ENCODE measurements at places on chromosomes 3 and 15.

GRCh38 chr3:179147873-179148615, at the start of gene PIK3CA:
TSS of gene PIK3CA (plus strand) at chr3:179148357. CDS start at chr3:179198826, 50,469 bp downstream.
- peak within 1 kb of the TSS; percentile 96 for H3K4me3 ChIP-seq
- H3K4me1 ChIP-seq: peaks cover 37% of the 10 kb centered on the region
- H3K36me3 ChIP-seq: no peaks in the 10 kb centered on the region
- H3K27me3 ChIP-seq: no peaks in the 10 kb centered on the region

DNA sequence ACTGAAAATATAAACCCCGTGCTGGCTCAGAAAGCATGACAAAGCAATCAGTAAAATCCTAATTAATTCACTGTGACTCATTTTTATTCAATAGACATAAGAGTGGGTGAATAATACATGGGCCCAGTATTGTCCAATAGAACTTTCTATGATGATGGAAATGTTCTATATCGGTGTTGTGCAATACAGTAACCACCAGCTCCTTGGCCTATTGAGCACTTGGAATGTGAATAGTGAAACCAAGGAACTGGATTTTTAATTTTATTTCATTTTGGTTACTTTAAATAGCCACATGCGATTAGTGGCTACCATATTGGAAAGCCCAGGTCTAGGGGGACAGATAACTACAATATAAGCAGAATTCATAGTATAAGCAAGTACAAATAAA, 69.8 kb upstream of the PPP2R3A start:
- no peaks in the 10 kb centered on the region for H3K36me3 ChIP-seq
- DNase-seq: no peak
- H3K4me1 ChIP-seq: no peaks in the 10 kb centered on the region
- H3K27ac ChIP-seq: no peak overlapping the region

- no peak overlapping the region for H3K4me3 ChIP-seq
- H3K4me1 ChIP-seq: peaks cover 6% of the 10 kb centered on the region
- H3K36me3 ChIP-seq: no peaks in the 10 kb centered on the region
- no peaks in the 10 kb centered on the region for H3K27me3 ChIP-seq
Measured at GRCh38 chr15:51889486-51889885, 60.0 kb downstream of the TMOD3 start.

GRCh38 chr15:88813960-88814359, 10.7 kb downstream of the ACAN start:
- H3K4me1 ChIP-seq: no peaks in the 10 kb centered on the region
- no peaks in the 10 kb centered on the region for H3K36me3 ChIP-seq
- no peaks in the 10 kb centered on the region for H3K27me3 ChIP-seq

GRCh38 chr3:125105116-125105515, 49.3 kb upstream of the HEG1 start:
- no peaks in the 10 kb centered on the region for H3K27me3 ChIP-seq
- no peak overlapping the region for H3K4me3 ChIP-seq
- H3K4me1 ChIP-seq: no peaks in the 10 kb centered on the region
- DNase-seq: no peak
- no peaks in the 10 kb centered on the region for H3K36me3 ChIP-seq

- H3K27ac ChIP-seq: no peak overlapping the region
- no peaks in the 10 kb centered on the region for H3K36me3 ChIP-seq
- no peaks in the 10 kb centered on the region for H3K27me3 ChIP-seq
- DNase-seq: no peak
Measured at GRCh38 chr15:86135041-86135440, 55.4 kb downstream of the AGBL1 start.

GRCh38 chr15:86603466-86603865, 523.8 kb downstream of the AGBL1 start:
- no peak overlapping the region for H3K27ac ChIP-seq
- no peaks in the 10 kb centered on the region for H3K36me3 ChIP-seq
- no peaks in the 10 kb centered on the region for H3K4me1 ChIP-seq
- no peak for DNase-seq
- H3K27me3 ChIP-seq: no peaks in the 10 kb centered on the region

DNA sequence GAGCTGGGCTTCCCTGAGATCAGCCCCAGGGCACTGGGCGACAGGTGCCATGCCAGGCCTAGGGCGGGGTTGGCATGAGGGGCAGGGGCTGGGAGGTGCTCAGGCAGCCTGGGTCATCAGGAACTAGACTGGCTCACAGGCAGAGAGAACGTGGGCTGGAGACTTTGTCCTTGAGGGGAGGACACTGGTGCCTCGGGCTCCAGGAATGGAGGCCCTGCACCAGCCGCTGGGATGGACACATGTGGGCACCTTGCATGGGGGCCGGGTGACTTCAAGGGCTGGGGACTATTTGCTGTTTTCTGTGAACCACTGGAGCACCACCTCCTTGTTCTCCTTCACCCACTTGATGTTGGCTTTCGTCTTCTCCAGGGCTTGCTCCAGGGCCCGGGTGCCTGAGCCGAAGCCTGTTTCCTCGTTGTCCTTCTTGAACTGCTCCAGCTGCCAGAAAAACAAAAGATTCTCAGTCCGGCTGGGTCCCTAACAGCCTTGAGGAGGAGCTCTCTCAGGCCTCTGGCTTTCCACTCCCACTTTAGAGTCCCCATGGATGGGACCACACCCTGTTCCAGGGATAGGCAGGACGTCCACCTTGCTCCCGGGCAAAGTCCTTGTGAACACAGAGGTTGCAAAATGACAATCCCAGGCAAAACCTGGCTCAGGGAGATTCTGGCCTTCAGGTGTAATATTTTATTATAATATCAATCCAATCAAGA, 9.1 kb downstream of the MESP2 start:
- H3K4me3 ChIP-seq: no peak overlapping the region
- H3K36me3 ChIP-seq: no peaks in the 10 kb centered on the region
- H3K27me3 ChIP-seq: no peaks in the 10 kb centered on the region
- H3K4me1 ChIP-seq: no peaks in the 10 kb centered on the region
- no peak for DNase-seq

DNA sequence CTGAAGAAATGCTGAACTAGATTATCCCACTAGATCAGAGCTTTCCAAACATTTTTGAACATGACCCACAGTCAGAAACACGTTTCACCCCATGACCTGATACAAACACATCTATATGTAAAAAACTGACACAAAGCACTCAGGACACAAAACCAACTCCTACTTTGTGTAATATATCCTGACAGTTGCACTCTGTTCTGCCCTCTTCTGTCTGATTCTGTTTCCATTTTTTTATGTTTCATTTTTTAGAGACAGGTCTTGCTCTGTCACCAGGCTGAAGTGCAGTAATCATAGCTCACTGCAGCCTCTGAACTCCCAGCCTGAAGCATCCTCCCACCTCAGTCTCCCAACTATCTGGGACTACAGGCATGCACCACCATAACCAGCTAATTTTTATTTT, 15.8 kb upstream of the RFTN1 start:
- no peaks in the 10 kb centered on the region for H3K4me1 ChIP-seq
- no peak overlapping the region for H3K27ac ChIP-seq
- H3K27me3 ChIP-seq: no peaks in the 10 kb centered on the region
- no peak for DNase-seq
- H3K36me3 ChIP-seq: no peaks in the 10 kb centered on the region

GRCh38 chr15:80267658-80268057, 15.6 kb upstream of the CTXND1 start:
- no peaks in the 10 kb centered on the region for H3K36me3 ChIP-seq
- no peak for DNase-seq
- H3K27ac ChIP-seq: no peak overlapping the region
- H3K4me3 ChIP-seq: no peak overlapping the region

All from esophagus muscularis mucosa (tissue), 4 donors.